Stimulated activated CD4-positive, alpha-beta T cell treated with anti-CD3 and anti-CD28 coated beads, Interleukin-1b, Interleukin-23, amount 100 ng/mL, for 1 hour (primary cell): ENCODE measurements at places on chromosomes 5 and 9.

DNA sequence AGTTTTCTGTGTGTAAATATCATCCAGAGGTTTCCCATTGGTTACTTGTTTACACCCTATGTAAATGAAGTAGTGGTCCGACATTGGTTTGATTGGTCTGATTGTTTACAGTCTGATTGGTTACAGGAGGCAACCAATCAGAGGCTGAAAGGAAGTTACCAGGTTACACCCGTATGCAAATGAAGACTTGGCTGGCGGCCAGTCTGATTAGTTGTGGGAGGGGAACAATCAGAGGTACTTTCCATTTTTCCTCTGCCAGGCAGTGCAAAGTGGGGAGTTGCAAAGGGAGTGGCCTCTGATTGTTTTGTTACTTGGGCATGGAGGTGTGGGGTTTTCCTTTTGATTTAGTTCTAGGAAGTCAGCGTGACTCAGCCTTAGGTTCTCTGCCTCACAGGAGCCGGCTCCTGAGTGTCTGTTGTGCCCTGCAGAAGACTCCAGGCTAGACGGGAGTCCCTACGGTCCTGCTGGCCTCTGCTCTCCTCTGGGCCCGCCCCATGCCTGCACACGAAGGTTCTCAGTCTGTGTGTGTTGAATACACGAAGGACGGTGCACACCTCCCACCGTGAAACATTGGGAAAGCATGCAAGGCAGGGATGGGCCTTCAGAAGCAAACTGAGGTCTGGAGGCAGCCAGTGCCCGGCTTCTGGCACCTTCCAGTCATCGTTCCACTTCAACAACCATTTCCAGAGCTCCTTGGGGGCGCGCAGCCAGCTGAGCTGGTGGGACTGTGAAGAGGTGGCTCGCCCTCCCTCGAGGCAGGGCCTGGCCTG lies 42.9 kb downstream of the OLFM1 start:
- no peak for DNase-seq

DNA sequence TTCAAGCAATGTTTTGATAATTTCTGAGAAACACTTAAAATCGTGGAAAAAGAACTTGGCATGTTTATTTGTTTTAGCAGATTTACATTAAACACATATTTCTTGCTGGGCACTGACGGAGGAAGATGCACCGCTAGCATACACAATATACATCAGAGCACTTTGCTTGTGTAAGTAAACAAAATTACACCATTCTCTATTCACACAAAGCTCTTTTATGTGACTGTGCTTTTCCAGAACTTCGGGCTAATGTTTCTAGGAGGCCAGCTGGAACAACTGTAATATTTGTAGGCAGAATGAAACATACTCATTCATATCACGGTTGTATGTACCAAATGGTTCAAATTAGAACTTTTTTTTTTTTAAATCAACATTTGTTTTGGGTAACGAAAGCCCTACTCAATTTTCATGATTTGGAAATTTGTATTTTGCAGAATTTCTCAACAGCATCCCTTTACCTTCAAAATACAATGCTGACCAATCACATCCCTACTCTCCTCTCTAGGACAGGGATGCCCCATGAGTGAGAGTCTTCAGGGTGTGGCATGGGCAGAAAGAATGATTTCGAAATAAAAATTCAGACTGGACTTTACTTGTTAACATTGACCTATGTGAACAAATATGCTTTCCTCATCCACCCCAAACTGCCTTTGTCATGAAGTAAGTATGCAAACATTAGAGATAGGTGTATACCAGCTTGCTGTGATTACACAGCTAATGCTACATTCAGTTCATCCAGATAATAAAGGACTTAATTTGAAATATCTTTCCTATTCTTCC lies 425.1 kb downstream of the BNC2 start:
- no peak for DNase-seq

GRCh38 chr9:85417674-85418073 lies 324.1 kb downstream of the AGTPBP1 start:
- no peak for DNase-seq

- no peak for DNase-seq
Measured at GRCh38 chr5:37060030-37060429, 183.5 kb downstream of the NIPBL start.

DNA sequence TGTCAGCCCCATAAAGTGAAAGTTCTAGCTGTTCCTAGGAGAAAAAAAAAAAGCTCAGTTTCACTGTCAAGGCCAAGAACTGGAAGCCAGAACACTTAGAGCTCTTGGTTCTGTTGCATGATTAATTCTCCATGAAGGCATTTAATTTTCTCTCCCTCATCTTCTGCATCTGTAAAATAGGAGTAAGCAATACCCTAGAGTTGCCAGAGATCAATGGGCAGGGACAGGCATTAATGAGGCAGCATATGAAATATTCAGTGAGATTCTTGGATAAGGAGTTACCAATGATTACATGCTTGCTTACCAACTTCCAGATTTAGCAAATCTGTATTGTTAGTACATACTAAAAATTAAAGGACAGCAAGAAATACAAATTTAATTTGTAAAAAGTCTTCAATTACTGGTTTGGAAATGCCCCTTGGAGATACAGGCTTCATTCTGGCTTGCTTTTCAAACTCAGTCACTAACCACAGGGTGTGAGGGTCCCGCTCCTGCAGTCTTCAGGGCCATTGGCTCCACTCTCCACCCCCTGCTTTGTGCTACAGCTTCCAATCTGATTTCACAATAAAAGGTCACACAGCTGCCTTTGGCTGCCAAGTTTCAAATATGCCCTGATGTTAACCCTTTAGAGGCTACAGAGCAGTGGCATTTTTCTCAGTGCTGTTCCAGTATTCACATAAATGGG lies 624.6 kb downstream of the BNC2 start:
- no peak for DNase-seq
